ENCODE measurements at places on chromosomes 11 and 22. TPM values are rescaled to one million over a fixed set of nuclear protein-coding genes. Genes with fewer than 3 reads are reported as not detected.
A peak's percentile ranks its signal among the peaks of the same experiment; 100 is the strongest.

Gene RAB3IL1
- 23.2 TPM for total RNA-seq

Gene FADS3
- 191 TPM for total RNA-seq

GRCh38 chr11:103948187-103948763, 88.2 kb upstream of the DDI1 start:
- H3K27ac ChIP-seq, result peak overlapping the region; percentile 52
- DNase-seq, result no peak
- H3K4me3 ChIP-seq, result no peak overlapping the region
- H3K36me3 ChIP-seq, result no peaks in the 10 kb centered on the region
- H3K4me1 ChIP-seq, result no peaks in the 10 kb centered on the region
- H3K27me3 ChIP-seq, result no peaks in the 10 kb centered on the region

DNA sequence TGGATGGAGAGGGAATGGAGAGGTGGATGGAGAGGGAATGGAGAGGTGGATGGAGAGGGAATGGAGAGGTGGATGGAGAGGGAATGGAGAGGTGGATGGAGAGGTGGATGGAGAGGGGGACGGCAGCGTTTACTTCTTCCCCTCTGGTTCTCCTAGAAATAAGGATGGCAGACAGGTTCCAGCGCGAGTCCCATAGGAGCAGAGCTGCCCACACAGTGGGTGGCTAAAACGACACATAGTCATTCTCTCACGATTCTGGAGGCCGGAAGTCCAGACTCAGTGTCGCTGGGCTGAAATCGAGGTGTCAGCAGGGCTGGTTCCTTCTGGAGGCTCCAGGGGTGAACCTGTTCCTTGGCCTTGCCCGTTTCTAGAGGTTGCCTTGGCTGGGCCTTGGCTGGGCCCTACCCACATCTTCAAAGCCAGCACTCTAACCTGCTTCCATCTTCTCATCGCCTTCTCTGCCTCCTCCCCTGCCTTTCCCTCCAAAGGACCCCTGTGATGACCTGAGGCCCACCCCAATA, 12.7 kb upstream of the CTSD start:
- no peaks in the 10 kb centered on the region for H3K36me3 ChIP-seq
- no peaks in the 10 kb centered on the region for H3K27me3 ChIP-seq
- H3K4me3 ChIP-seq, result no peak overlapping the region
- no peaks in the 10 kb centered on the region for H3K4me1 ChIP-seq

GRCh38 chr11:64225608-64226506, at the start of the genes NUDT22 and TRPT1:
Gene NUDT22, plus strand, starts transcription at chr11:64226274. Its CDS starts 379 bp downstream, at chr11:64226653.
Gene TRPT1, minus strand, starts transcription at chr11:64226186. Its CDS starts 326 bp downstream, at chr11:64225860.
- peaks cover 7% of the 10 kb centered on the region for H3K36me3 ChIP-seq
- DNase-seq, result peak; percentile 96
- H3K27ac ChIP-seq, result peak within 1 kb of the TSS; percentile 89
- H3K4me1 ChIP-seq, result peaks cover 7% of the 10 kb centered on the region

DNA sequence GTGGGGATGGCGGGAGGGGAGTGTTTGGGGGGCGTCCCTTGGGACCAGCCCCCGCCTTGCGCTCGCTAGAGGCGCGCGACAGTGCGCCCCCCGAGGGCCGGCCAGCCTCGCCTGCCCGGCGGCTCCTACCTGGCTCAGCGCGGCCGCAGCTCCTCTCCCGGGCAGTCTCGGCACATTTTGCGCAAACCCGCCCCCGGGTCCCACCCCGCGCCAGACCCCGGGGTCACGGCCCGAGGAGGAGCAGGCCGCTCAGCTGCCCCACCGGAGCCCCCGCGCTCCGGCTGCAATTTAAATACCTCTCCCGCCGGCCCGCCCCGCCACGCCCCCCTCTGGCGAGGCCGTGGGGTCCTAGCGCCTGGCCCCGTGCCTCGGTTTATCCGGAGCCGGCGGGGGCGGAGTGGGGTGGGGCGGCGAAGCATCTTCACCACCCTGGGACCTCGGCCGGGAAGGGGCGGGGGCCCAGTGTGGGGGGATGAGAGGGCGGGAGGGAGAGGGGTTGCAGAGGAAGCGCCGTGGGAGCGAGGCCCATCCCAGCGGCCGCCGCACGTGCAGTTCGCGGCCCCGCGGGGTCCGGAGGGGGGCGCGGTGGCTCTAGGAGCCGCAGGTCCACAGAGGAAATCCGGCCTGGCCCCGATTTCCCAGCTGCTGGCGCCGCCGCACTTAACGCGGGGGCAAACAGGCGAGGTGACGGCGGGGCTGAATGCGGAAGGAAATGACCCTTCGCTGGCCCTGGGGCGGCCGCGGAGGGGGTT, at the start of gene LRRC32:
TSS of gene LRRC32 (minus strand) at position 263 of the 752 bp plus-strand sequence. CDS start 4,793 bp downstream, outside the sequence.
- peak within 1 kb of the TSS; percentile 95 for H3K4me3 ChIP-seq
- peak within 1 kb of the TSS; percentile 91 for H3K27ac ChIP-seq
- peaks cover 18% of the 10 kb centered on the region for H3K4me1 ChIP-seq
- H3K36me3 ChIP-seq, result peaks cover 3% of the 10 kb centered on the region
- peak; percentile 79 for DNase-seq
- H3K27me3 ChIP-seq, result no peaks in the 10 kb centered on the region
